NCI-H2029 (cell line): ENCODE measurements at places on chromosomes 11 and 22.

DNA sequence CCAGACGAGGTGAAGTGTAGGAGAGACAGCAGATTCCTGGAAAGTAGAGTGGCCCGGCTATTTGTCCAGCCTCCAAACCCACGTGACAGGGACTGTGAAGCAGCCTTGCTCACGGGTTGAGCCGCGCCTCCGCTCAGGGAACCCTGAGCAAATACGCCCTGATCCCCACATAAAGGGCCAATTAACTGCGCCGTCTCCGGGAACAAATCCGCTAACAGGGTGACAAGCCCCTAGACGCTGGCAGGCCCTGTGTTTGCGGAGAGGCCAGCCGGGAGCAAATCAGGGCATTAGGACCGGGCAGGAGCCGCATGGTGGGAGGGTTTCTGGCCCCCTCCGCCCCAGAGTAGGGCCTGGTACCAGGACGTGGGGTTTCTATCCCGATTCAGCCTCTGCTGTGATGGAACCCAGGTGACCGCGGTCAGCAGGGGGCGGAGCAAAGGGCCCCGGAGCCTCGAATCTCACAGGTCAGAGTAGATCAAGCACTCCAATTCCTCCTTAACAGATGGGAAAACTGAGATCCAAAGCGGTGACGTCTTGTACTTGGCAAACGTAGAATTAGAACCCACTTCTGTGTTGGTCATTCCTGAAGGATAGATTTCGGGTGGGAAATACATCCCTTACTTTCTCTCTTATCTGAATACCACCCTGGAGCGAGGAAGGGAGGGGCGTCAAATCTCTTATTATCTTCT, 2.0 kb upstream of the ROBO3 start:
- DNase-seq = no peak

DNA sequence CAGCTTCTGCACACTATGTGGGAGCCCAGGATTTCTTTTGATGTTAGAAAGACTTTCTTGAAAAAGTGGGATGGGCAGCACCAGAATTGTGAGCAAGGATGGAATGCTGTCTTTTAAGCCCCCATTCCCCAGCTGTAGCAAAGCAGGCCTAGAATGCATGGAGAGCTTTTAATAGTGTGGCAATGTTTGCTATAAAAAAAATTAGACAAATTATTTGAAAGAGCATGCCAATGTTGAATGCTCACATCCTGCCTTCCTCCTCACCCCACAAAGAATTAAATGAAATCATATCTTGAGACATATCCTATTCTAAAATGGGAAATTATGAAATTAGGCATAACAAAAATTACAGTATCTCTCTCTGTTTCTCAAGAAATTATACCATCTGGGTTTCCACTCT, 154.7 kb downstream of the C11orf91 start:
- no peak for DNase-seq

GRCh38 chr11:100584201-100584985, 102.7 kb upstream of the ARHGAP42 start:
- DNase-seq = no peak

- no peak for DNase-seq
Measured at GRCh38 chr11:20030472-20030871, 129.8 kb downstream of the DBX1 start.

GRCh38 chr22:38923463-38924346, 33.7 kb upstream of the APOBEC3A start:
- peak; percentile 97 for DNase-seq

DNA sequence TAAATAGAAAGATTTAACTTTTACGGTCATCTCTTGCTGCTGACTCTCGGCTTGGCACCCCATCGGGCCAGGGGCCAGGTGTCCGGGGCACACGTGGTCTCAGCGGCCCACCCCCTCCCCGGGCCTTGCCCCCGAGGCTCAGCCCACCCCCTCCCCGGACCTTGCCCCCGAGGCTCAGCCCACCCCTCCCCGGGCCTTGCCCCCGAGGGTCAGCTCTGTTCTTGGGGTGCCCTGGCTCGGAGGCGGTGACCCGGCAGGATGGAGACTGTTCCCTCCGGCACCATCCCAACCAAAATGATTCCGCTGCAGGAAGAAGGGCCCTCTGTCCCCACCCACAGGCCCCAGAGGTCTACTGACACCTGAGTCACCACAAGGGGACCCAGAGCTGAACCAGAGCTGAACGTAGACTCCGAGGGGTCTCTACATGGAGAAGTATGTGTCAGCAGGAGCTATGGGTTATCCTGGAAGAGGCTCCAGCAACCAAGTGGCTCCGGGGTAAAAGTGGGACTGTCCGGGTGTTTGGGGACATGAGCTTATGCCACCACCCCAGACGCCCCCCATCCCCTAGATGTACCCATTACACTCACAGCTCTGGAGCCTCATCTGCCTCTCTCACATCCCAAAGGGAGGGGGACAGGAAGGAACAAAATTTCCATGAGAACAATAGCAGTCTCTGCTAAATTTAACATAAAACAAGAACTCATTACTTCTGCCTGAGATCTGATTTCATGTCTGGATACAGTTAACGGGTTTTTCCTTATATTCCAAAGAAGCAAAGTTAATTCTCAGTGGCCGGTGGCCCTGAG, 38.4 kb downstream of the MACROD1 start:
- DNase-seq = no peak

GRCh38 chr22:39819429-39819828, 74.1 kb downstream of the ENTHD1 start:
- no peak for DNase-seq

DNA sequence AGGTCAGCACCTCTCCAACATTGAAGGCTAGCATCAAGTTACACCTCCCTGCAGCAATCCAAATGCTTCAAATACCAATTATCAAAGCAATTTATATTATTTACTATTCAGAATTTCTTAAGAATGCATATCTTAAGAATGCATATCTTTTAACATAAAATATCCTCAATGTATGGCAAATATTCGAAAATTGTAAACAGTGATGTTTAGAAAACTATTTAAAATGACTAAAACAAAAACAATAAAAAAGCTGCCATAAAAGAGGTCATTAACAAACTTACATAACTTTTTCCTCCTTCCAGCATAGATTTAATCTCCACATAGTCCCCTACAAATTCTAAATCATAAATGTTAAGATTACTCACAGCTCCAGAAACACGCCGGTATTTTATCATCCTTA, 85.1 kb upstream of the SOX6 start:
- DNase-seq = no peak

GRCh38 chr11:38718049-38718448, 2120.0 kb upstream of the RAG2 start:
- no peak for DNase-seq

- DNase-seq = no peak
Measured at GRCh38 chr11:112858289-112859023, 102.8 kb upstream of the NCAM1 start.

DNA sequence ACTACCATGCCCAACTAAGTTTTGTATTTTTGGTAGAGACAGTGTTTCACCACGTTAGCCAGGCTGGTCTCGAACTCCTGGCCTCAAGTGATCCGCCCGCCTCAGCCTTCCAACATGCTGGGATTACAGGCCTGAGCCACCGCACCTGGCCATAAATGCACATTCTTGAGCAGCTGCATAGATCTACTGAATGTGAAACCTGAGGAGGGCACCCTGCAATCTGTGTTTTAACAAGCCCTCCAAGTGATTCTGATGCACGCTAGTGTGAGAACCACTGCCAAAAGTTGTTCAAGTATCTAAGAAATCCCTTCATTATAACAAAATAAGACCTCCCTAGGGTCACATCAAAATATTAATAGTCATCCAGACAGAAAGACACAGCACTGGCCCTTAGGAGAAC, 89.3 kb downstream of the RDX start:
- DNase-seq = no peak

GRCh38 chr11:30481330-30481729, 104.8 kb downstream of the MPPED2 start:
- DNase-seq = no peak

- no peak for DNase-seq
Measured at GRCh38 chr22:45460288-45461109, 42.2 kb upstream of the FBLN1 start.

- no peak for DNase-seq
Measured at GRCh38 chr11:112162761-112163546, 940 bp downstream of the IL18 start.

- peak; percentile 55 for DNase-seq
Measured at GRCh38 chr11:65182258-65183170, 786 bp downstream of the CAPN1 start.

DNA sequence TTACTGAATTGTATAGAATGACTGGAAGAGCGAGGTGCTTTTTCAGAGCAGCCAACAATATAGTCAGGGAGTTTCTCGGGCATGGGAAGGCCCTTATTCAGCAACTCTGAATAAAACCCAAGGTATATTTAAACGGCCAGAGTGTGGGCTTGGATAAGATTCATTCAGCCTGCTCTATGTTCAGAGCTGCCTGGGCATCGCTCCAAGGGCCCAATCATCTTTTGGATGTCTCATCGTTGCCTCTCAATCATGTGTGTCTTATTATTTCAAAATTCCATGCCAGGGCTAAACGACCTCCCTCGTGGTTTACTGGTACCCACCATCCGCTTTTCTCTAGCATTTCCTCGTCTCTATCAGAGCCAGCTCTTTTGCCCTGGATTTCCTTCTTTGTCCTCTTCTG, 19.5 kb upstream of the NTM start:
- no peak for DNase-seq

GRCh38 chr11:63769714-63770455, 1.3 kb upstream of the ZFTA start:
- DNase-seq = no peak

DNA sequence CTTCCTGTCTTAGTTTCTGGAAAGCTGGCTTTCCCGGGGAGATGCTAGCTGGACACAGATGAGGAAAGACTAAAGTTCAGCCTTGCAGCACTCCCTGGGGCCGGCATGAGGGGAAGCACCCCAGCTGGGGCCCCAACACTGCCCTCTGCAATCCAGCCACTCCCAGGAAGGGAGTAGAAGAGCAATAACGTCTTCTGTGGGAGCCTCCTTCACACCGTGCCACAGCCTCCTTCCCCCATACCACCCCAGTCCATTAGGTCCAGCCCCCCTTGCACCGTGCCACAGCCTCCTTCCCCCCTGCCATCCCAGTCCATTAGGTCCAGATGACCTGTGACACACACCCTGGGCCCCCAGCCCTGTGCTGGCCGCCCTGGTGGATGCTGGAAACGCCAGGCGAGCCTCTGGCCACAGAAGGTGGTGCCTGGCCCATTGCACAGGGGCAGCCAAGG, 44.1 kb upstream of the PRDM11 start:
- no peak for DNase-seq

- DNase-seq = no peak
Measured at GRCh38 chr22:47547239-47547661, 784.8 kb downstream of the TBC1D22A start.

DNA sequence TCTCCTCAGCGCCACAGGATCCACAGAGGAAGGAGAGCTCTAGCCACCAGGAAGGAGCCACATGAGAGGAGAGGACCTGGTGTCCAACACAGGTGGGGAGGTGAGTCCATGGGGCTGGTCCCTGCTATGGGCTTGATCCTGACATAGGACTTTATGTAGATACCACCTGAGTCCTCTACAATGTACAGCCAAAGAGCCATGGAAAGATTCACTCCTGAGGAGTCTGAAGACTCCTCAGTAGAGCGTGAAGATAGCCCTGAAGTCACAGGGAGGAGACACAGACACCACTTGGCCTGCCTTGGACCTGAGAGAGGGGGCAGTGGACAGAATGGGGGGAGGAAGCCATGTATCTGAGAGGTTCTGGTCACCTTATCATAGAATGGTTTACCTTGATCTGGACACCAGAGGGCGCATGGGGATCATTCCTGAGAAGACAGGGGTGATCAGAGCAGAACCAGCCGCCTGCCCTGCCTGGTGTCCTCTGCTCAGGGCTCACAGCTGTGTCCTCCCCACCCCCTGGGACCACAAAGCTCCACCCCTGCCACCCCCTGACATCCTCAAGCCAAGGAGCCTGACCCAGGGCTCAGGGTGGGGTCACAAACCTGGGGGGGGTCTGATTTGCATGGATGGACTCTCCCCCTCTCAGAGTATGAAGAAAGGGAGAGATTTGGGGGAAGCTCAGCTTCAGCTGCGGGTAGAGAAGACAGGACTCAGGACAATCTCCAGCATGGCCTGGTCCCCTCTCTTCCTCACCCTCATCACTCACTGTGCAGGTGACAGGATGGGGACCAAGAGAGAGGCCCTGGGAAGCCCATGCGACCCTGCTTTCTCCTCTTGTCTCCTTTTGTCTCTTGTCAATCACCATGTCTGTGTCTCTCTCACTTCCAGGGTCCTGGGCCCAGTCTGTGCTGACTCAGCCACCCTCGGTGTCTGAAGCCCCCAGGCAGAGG, 77.0 kb downstream of the ZNF280B start:
- peak; percentile 37 for DNase-seq

DNA sequence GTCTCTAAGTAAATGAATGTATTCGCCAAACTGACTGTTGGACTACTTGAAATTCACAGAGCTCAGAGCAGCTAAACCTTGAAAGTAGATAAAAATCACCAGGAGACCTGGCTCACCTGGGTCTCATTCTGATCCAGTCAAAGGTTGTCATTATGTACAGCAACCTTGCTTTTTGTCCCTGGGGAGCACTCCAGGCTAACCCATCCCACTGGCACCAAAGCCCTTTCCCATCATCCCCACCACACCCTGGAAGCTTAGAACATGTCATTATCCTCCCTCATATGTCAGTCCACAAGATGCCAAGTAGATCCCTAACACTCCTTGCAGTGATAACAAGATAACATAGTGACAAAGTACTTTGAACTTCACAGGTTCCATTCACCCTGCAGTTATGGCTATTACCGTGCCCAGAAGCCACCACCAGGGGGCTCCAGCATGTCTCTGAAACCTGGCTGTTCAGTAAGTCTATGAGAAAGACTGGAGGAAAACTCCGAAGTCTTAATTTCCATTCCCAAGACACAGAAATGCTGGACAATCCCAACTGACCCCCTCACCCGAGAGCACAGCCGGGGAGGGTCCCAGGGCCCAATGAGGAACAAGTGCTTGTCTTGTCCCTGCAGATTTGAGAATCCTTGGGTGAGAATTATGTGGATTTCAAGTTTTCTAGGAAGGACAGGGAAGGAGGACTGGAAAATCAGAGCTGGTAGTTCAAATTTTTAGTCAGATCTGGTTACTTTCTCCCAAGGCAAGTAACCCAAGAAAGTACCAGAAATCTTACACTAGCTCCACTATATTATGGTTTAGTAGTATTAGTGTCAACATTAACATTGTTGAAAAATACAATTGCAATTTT, 43.0 kb upstream of the USP47 start:
- peak; percentile 10 for DNase-seq

GRCh38 chr11:66291706-66292542, at the start of gene TMEM151A:
Gene TMEM151A (plus strand): TSS chr11:66291894. CDS start chr11:66292014, 120 bp downstream.
- DNase-seq = no peak

GRCh38 chr22:45867906-45868555, 108.9 kb downstream of the WNT7B start:
- DNase-seq = no peak

DNA sequence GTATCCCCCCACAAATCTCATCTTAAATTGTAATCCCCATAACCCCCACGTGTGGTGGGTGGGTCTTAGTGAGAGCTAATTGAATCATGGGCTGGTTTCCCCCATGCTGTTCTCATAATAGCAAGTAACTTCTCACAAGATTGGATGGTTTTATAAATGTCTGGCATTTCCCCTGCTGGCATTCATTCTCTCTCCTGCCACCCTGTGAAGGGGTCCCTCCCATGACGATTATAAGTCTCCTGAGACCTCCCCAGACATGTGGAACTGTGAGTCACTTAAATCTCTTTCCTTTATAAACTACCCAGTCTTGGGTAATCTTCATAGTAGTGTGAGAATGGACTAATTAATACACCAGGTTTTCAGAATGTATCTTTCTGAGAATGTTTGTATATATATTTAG, 1159.4 kb downstream of the FAM181B start:
- DNase-seq = no peak
